ENCODE measurements at places on chromosomes 1 and 21. TPM values are rescaled to one million over a fixed set of nuclear protein-coding genes. Genes with fewer than 3 reads are reported as not detected.

DNA sequence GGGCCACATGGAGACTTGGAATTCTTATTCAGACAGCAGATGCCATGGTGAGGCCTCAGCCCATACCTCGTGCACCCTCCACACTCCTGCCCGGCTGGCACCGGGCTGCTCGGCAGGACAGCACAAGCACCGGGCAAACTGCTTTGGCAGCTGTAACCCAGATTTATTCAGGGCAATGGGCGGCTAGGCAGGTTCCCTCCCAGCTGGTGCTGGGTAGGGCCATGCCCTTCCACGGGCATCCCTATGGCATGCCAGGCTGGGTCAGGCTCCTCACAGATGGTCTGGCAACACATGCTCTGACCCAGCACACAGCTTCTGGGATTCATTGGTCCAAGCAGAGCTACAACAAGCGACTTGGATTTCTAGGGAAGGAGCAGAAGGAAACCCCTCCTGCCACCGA lies 53.4 kb downstream of the ATP1A1 start:
- DNase-seq: no peak

Gene PDZK1IP1
- not detected for total RNA-seq

Gene IRF6
- not detected for total RNA-seq

GRCh38 chr1:82059959-82060358 lies 259.2 kb downstream of the ADGRL2 start:
- no peak for DNase-seq

Gene OR2G6
- not detected for total RNA-seq

All from Daoy (cell line).